ENCODE measurements at places on chromosomes 16 and 17. TPM values are rescaled to one million over a fixed set of nuclear protein-coding genes. Genes with fewer than 3 reads are reported as not detected.

The FBXO39 gene
- total RNA-seq, result not detected

The ZNF778 gene
- total RNA-seq, result 8.3 TPM

The IRX5 gene
- not detected for total RNA-seq

The BCL6B gene
- total RNA-seq, result not detected

The UBN1 gene
- total RNA-seq, result 5.7 TPM

The FTSJ3 gene
- 68.1 TPM for total RNA-seq

The CD79B gene
- not detected for total RNA-seq

The CIAPIN1 gene
- total RNA-seq, result 42.2 TPM

The KRTAP9-8 gene
- total RNA-seq, result not detected

The PRSS27 gene
- under 0.01 TPM for total RNA-seq

The KCNH4 gene
- total RNA-seq, result not detected

The HSF5 gene
- total RNA-seq, result not detected

The TRIM72 gene
- total RNA-seq, result not detected

The ZNF19 gene
- 2.9 TPM for total RNA-seq

The KRT36 gene
- not detected for total RNA-seq

The KCNAB3 gene
- 0.36 TPM for total RNA-seq

The EMC8 gene
- 28.3 TPM for total RNA-seq

The CA4 gene
- not detected for total RNA-seq

The INPP5K gene
- 16.4 TPM for total RNA-seq

The HAS3 gene
- total RNA-seq, result 0.28 TPM

DNA sequence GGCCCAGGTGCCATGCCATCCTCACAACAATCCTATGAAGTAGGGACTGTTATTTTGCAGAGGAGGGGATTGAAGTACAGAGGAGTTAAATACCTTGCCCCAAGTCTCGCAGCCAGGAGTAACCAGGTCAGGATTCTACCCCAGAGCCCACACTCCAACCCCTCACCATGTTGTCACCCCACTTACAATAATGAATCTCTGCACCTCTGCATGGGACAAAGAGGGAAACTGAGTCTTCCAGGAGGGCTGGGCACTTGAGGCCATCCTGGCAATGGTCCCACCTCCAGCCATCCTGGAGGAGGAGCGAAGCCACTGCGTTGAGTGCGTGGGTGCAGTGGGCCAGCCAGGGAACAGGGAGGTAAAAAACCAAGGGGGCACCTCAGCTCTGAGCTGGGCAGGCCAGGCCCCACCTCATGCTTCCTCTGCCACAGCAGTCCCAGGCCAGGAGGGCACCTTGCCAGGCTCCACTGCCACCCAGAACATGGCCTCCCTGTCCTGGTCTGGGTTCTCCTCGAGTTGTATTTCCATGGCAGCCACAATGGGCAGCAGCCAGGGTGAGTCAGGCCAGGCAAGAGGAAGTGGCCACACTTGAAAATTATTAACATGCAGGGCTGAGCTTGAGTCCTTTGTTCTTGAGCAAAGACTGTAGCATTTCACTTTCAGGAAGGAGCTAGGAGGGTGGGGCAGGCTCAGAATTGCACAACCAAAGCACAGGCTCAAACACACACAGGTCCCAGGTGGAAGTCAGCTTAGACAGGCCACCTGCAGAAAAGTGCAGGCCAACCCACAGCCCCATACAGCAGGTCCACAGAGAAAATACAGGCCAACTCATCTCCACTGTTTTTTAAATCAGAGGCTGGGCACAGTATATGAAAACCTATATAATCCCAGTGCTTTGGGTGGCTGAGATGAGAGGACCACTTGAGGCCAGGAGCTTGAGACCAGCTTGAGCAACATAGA, 52.1 kb downstream of the CUEDC1 start:
- peak; percentile 81 for DNase-seq

- no peak for DNase-seq
Measured at GRCh38 chr16:77849646-77850258, 61.4 kb downstream of the VAT1L start.

DNA sequence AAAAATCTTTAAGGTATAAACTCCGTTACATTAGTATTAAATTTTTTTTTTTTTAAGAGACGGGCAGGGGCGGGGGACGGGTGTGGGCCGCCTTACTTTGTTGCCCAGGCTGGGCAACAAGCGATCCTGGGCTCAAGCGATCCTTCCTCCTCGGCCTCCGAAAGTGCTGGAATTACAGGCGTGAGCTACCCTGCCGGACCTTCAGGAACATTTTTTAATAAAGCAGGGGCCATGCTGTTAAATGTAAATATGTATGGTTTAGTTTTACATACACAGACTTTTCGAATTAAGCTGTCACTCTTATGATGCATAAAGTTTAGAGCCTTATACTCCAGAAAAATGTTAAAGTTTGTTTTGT, 2.4 kb downstream of the PPM1D start:
- DNase-seq, result no peak

- no peak for DNase-seq
Measured at GRCh38 chr17:82029990-82030469, 1.4 kb upstream of the RAC3 start.

DNA sequence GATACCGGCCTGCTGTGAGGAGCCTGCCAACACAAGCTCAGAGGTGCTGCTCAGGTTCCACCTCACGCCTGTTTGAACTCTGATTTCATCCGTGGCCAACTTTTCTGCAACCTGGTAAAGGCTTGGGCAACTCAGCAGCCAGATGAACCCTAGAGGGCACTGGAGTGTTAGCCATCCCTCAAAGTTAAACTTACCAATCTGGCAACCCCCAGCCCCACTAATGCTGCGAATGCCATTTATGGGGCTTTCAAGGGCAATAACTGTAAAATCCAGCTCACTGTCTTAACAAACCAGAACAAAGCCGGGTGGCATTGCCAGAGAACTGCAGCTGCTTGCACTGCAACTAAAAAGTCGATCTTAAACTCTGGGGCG, 105.5 kb downstream of the AXIN2 start:
- peak; percentile 1 for DNase-seq

GRCh38 chr16:87165885-87166284, 151.3 kb downstream of the C16orf95 start:
- no peak for DNase-seq

- DNase-seq, result no peak
Measured at GRCh38 chr16:83772806-83773205, 35.0 kb upstream of the HSBP1 start.

DNA sequence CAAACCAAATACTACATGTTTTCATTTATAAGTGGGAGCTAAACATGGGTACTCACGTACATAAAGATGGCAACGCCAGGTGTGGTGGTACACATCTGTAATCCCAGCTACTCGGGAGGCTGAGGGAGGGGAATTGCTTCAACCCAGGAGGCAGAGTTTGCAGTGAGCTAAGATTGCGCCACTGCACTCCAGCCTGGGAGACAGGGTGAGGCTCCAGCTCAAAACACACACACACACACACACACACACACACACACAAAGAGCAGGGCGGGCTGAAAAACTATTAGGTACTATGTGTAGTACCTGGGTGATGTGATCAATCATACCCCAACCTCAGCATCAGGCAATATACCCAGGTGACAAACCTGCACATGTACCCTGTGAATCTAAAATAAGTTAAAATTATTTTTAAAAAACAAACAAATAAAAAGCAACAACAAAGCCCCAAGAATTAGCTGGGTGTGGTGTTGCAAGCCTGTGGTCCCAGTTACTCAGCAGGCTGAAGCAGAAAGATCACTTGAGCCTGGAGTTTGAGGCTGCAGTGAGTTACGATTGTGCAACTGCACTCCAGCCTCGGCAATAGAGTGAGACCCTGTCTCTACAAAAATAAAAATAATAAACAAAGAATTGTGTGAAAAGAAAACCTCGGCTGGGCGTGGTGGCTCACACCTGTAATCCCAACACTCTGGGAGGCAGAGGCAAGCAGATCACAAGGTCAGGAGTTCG, 11.9 kb upstream of the FAAP100 start:
- peak; percentile 64 for DNase-seq

- peak; percentile 77 for DNase-seq
Measured at GRCh38 chr17:6753006-6753445, 2.8 kb upstream of the XAF1 start.

GRCh38 chr16:73669535-73670274, 621.8 kb upstream of the ZFHX3 start:
- DNase-seq, result no peak

DNA sequence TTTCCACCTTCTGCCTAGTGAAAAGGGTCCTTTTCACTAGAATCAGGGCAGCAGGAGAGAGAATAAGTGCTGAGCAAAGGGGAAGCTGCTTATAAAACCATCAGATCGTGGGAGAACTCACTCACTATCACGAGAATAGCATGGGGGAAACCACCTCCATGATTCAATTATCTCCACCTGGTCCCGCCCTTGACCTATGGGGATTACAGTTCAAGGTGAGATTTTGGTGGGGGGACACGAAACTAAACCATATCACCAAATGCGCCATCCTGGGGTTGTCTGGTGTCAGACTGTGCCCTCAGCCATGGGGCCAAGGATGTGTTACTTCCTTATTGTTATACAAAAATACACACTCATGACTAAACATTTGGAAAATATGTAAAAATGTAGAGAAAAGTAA, 10.4 kb upstream of the KATNB1 start:
- no peak for DNase-seq

GRCh38 chr16:28263305-28263704, 29.0 kb upstream of the SBK1 start:
- DNase-seq, result no peak

- peak; percentile 37 for DNase-seq
Measured at GRCh38 chr17:56499799-56500388, 93.6 kb upstream of the NOG start.

- DNase-seq, result peak; percentile 49
Measured at GRCh38 chr16:84526794-84527531, 22.5 kb upstream of the MEAK7 start.

GRCh38 chr16:88888461-88889387, 22.3 kb upstream of the PABPN1L start:
- DNase-seq, result no peak

GRCh38 chr17:12098568-12098967, 77.9 kb downstream of the MAP2K4 start:
- DNase-seq, result no peak

DNA sequence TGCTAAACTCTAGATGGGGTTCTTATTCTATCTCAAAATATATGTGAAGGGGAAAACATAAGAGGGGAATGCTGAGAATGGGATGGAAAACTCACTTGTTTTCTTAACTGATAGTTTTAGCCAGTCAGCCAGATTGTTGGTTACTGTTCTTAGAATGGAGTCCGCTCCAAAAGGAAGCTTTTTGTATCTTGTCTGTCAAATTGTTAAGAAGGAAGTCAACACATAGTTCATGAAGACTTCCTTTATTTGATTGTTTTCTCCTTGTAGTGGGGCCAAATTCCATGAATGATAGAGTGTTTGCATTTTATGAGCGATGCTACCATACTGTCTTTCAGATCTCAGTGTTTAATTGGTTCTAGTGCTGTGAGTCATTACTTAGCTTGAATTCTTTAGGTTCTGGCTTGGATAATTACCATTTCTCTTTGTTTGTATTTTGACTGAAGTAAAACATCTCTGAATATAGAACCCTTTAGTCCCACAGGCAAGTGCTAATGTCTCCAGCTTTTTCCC, 98.3 kb upstream of the GOT2 start:
- DNase-seq, result no peak

DNA sequence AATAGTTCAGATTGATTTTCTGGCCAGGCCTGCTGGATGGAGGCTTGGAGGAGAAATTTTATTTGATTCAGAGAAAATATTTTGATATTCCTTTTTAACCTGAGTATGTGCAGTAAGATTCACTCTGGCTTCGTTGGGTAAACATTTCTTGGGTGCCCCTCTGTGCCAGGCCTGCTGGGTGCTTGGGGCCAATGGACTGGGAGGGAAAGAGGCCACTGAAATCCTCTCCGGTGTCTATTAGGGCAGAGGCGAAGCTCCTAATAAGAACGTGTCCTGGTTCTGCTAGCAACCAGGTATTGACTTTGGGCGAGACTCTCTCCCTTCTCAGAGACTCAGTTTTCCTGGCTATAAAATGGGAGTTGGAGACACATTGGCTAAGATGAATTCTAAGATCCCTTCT, 122.5 kb downstream of the CYLD start:
- no peak for DNase-seq

GRCh38 chr16:31458073-31458843, 1.0 kb upstream of the ARMC5 start:
- peak; percentile 45 for DNase-seq

DNA sequence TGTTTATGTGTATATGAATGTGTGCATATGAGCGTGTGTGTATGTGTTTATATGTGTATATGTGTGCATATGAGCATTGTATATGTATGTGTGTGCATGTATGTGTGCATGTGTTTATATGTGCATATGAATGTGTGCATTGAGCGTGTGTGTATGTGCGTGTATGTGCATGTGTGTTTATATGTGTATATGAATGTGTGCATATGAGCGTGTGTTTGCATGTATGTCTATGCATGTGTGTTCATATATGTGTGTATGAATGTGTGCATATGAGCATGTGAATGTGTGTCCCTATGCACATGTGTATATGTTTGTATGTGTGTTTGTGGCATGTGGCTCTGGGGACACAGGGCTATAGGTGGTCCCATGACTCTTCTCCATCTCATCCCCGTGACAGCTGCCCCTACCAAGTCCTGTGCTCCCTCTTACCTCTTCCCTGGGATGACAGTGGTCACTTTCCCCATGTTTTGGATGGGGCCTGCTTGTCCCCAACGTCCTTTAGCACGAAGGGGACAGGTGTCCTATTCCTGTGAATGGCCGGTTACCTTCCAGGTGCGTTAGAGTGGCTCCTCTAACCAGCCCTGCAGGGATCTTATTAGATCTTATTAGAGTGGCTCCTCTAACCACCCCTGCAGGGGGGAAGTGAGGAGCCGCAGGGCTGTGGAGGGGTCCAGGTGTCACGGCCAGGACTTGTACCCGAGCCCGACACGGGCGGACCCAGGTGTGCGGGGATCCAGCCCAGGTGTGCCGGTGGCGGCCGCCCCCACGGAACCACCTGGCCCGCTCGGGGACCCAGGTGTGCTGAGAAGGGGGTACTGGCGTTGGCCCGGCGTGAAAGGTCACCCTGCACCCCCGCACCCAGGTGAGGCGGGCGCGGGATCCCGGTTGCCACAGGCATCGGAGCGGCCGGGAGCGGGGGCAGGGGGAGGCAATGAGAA, 105.6 kb downstream of the SEC14L1 start:
- no peak for DNase-seq

DNA sequence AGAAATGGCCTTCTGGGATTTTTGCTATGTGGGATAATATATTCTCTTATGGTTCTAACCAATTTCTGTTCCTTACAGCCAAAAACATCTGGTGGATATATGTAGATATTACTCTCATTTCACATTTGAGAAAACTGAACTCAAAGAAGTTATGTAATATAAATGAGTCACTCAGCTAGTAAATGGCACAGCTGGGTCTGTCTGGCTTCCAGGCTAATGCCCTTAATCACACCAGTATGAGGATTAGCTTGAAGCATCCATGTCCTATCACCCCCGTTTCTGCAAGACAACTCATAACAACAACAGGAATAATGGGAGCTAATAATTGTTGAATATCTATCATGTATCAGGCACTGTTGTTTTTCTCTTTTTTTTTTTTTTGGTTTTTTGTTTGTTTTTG, 34.4 kb upstream of the USP7 start:
- peak; percentile 54 for DNase-seq

- DNase-seq, result peak; percentile 79
Measured at GRCh38 chr16:14186007-14186794, 115.1 kb downstream of the MRTFB start.

- no peak for DNase-seq
Measured at GRCh38 chr16:5903153-5903552, 805.6 kb upstream of the EEF2KMT start.

- peak; percentile 85 for DNase-seq
Measured at GRCh38 chr17:49108318-49108717, 24.3 kb upstream of the B4GALNT2 start.

GRCh38 chr16:49964316-49964715, 60.7 kb upstream of the CNEP1R1 start:
- no peak for DNase-seq

- DNase-seq, result peak; percentile 56
Measured at GRCh38 chr16:85675251-85675874, 13.4 kb downstream of the GINS2 start.

All from IMR-90 (cell line).